Spinal cord (tissue), 10 donors: ENCODE measurements at places on chromosomes 6 and 20.

- H3K36me3 ChIP-seq: peaks cover 30% of the 10 kb centered on the region
- H3K4me1 ChIP-seq: peaks cover 64% of the 10 kb centered on the region
- H3K27me3 ChIP-seq: no peaks in the 10 kb centered on the region
- H3K27ac ChIP-seq: no peak overlapping the region
Measured at GRCh38 chr20:3797226-3797545, 1.1 kb downstream of the CDC25B start.

- H3K36me3 ChIP-seq: no peaks in the 10 kb centered on the region
- no peak overlapping the region for H3K27ac ChIP-seq
- H3K4me1 ChIP-seq: no peaks in the 10 kb centered on the region
- H3K4me3 ChIP-seq: no peak overlapping the region
Measured at GRCh38 chr6:89542866-89543265, 95.7 kb downstream of the LYRM2 start.

DNA sequence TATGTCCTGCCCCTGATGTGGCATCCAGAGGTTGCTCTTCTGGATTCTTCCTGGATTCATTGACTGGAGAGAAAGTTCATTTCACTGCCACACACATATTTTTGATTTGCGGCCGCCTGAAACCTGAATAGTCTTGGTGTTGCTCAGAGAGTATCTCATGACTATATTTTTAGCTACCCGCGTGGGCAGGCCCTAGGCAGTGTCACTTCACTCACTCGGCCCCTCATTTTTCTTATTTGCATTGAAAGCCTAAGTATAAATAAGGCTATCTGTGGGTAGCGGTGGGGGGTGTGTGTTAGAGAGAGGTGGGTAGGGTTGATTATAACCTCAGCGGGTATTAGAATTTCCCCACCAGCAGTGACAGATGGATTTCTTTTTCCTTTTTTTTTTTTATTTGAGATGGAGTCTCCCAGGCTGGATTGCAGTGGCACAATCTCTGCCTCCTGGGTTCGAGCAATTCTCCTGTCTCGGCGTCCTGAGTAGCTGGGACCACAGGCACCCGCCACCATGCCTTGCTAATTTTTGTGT lies 113.5 kb downstream of the JARID2 start:
- DNase-seq: no peak
- peaks cover 14% of the 10 kb centered on the region for H3K4me1 ChIP-seq
- H3K36me3 ChIP-seq: no peaks in the 10 kb centered on the region
- H3K27ac ChIP-seq: no peak overlapping the region
- H3K4me3 ChIP-seq: no peak overlapping the region

GRCh38 chr6:34276881-34277762 lies 28.3 kb upstream of the SMIM29 start:
- no peak overlapping the region for H3K27ac ChIP-seq
- H3K4me3 ChIP-seq: no peak overlapping the region
- H3K36me3 ChIP-seq: peaks cover 11% of the 10 kb centered on the region
- H3K4me1 ChIP-seq: no peaks in the 10 kb centered on the region
- no peaks in the 10 kb centered on the region for H3K27me3 ChIP-seq

- peaks cover 14% of the 10 kb centered on the region for H3K36me3 ChIP-seq
- H3K4me1 ChIP-seq: peaks cover 16% of the 10 kb centered on the region
- peak overlapping the region; percentile 21 for H3K27ac ChIP-seq
- H3K4me3 ChIP-seq: peak overlapping the region; percentile 100
Measured at GRCh38 chr6:24718449-24719124, 367 bp downstream of the C6orf62 start.

DNA sequence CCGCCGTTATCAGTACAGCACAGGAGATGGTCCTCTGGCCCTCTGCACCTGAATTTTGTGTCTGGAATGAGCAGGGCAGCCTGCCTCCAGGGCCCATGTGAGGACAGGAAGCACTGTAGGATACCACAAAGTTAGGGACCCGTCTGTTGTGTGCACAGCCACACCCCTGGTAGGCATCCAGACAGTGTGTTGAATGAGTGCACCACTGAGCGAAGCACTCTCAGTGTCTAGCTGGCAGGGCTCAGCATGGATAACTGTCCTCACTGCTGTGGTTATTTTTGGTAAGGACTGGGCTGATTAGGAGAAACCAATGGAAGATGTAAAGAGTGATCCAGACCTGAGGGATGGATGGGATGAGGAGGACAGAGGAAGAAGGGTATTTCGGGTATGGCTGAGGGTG lies 178.7 kb downstream of the CLIC5 start:
- no peak overlapping the region for H3K4me3 ChIP-seq
- H3K36me3 ChIP-seq: no peaks in the 10 kb centered on the region
- H3K27ac ChIP-seq: no peak overlapping the region
- no peak for DNase-seq
- H3K27me3 ChIP-seq: no peaks in the 10 kb centered on the region
- H3K4me1 ChIP-seq: no peaks in the 10 kb centered on the region
